ENCODE measurements at places on chromosomes 4 and X.

DNA sequence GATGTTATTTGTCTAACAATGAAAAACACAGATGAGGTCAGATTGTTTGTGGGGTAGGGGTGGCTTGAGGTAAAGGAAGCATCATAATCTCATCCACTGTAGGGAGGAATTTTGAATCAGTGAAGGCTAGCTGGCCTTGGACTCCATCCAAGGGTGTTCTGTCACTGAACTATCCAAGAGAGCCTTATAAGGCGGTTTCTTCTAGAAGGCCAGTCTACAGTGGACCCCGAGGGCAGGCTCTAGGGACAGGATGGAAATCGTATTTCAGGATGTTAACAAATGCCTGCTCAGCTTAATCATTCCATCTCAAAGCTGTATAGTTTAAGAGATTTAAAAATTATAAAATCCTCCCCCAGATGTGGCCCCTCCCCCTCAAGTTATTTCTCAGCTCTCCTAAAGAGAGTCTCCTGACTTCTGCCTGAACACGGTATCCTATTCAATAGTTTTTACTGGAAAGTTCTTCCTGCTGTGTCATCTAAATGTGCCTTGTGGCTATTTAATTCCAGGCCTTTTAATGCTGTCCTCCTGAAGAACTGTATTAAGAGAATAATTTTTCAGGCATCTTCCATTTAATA is 8.0 kb downstream of the IGFBP7 start:
- no peak for DNase-seq

GRCh38 chr4:15402146-15402545 is 25.7 kb upstream of the C1QTNF7 start:
- DNase-seq, result no peak

- DNase-seq, result no peak
Observed at GRCh38 chr4:189374176-189374575, 566.5 kb upstream of the FRG1 start.

GRCh38 chr4:8703857-8704495 is 111.4 kb downstream of the CPZ start:
- no peak for DNase-seq

DNA sequence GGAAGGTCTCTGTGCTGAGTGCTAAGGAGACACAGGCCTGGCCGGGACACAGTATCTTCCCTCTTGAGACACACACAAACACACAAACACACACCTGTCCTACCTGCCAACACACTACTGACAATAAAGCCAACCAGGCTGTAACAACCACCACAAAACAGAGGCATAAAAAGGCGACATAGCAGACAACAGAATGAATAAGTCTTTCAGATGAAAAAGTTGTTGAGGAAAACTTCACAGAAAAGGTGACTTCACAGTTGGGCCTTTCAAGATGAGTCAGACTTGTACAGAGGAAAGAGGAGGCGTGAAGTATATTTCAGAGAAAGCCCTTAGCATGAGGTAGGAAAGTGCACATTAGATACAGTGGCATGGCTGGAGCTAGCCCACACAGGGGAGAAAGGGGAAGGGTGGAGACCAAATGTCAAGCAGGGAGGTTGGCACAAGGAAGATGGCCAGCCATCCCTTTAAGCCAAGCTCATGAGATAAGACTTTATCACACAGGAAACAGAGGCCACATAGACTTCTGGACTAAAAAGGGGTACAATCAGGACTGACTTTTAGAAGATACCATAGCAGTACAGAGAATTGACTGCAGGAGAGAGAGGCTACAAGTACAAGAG is 54.0 kb downstream of the SLC9A7 start:
- no peak for DNase-seq

DNA sequence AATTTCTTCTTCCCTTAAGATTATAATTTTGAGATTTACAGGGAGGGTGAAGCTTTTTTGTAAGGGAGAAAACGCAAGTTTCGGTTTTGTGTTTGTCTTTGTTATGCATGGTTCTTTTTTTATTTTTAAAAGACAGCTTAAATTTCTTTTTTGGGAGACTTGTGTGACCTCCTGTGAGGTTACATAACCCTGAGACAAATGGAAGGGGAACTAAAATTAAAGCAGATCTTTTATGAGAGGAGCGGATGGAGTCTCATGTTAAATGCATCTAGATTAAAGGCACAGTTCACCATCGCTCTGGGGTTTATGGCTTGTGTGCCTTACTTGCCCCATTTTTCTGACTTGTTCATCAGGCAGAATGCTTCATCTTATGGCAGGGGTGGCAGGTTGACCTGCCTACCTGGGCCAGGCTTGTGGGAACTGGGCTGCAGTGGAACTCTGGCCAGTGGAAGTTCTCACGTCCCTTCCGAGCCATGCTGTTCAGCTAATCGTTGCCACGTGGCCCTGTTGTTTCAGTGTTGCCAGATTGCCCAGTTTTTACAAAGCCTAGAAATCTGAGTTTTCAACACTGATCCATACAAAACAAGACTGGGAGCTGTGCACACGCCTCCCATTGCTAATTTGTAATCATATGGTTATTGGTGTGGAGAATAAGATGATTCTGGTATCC is 291.8 kb downstream of the ARHGAP10 start:
- no peak for DNase-seq

- no peak for DNase-seq
Observed at GRCh38 chrX:118761939-118762707, 34.7 kb downstream of the IL13RA1 start.

DNA sequence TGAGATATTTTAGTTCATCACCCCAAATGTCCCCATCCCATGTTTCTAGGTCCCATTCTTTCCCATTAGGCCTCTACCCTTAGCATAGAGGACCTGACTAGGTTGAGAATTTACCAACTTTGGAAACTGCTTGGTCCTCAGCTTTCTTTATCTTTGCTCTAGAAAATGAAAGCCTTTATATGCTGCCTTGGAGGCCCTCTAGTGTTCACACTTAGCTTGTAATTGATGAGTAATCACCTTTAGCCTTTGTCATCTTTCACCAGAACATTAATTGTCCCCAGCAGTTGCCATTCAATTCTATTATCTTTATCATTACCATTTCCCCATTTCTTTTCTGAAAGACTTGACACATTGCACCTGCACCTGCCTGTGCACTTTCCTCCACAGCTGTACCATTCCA is 589.2 kb upstream of the NR3C2 start:
- DNase-seq, result no peak

- no peak for DNase-seq
Observed at GRCh38 chr4:62550121-62550520, 1350.0 kb downstream of the ADGRL3 start.

GRCh38 chrX:23263892-23264291 is 70.8 kb upstream of the PTCHD1 start:
- no peak for DNase-seq

GRCh38 chrX:107288676-107289075 is 82.3 kb downstream of the DNAAF6 start:
- DNase-seq, result no peak
